ENCODE measurements at places on chromosomes 4 and X.

DNA sequence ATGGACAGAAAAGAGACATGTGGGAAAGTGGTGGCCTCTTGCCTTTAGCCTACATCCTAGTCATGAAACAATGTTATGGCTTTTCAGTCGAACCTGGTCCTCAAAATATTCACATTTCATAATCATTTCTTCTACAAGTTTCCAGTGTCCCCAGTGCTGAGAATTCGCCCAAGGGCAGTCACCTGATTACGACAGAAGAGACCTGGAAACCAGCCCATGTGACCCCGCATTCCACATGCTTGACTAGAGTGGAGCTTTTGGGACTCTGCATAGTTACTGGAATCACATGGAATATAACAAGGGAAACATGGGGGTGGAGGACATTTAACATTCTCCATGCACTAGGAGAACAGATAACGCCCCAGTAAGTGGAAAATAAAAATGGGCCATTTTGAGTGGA lies 100.1 kb downstream of the PPARGC1A start:
- DNase-seq: no peak

DNA sequence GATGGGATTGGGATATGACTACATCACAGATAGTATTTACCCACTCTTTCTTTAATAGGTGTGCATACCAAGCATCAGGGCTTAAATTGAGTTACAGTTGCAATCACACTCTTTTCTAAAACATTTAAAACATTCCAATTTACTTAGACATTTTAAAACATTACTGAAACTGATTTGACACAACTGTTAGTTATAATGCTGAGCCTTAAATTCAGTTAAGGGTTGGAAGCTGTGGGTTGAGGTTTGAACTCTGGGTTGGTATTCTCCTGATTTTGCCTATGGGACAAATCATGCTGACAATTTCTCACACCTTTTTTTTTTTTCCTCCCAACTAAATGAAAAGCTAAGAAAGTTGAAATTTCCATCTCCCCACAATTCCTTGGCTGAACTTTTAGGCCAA lies 16.3 kb downstream of the SLIT2 start:
- DNase-seq: no peak

GRCh38 chr4:16124232-16124631 lies 40.4 kb upstream of the PROM1 start:
- DNase-seq: no peak

DNA sequence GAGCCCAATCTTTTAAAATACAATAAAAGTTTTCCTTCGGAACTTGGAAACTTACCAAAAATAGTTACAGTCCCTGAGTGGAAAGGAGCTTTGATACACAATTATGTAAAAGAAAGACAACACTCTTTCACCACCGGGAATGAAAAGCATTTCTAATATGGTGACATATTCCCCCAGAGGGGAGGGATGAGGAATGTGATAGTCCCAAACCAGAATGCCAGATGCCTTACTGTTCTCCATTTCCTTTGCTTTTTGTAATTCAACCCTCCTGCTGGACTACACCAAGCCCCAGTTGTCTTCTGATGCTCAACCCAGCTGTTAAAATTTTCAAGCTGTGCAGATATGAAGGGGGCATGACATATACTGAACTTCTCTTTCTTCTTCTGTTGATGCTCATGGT lies 4.1 kb downstream of the PRIMPOL start:
- no peak for DNase-seq

- DNase-seq: no peak
Observed at GRCh38 chr4:40316333-40316781, 18.8 kb upstream of the CHRNA9 start.

DNA sequence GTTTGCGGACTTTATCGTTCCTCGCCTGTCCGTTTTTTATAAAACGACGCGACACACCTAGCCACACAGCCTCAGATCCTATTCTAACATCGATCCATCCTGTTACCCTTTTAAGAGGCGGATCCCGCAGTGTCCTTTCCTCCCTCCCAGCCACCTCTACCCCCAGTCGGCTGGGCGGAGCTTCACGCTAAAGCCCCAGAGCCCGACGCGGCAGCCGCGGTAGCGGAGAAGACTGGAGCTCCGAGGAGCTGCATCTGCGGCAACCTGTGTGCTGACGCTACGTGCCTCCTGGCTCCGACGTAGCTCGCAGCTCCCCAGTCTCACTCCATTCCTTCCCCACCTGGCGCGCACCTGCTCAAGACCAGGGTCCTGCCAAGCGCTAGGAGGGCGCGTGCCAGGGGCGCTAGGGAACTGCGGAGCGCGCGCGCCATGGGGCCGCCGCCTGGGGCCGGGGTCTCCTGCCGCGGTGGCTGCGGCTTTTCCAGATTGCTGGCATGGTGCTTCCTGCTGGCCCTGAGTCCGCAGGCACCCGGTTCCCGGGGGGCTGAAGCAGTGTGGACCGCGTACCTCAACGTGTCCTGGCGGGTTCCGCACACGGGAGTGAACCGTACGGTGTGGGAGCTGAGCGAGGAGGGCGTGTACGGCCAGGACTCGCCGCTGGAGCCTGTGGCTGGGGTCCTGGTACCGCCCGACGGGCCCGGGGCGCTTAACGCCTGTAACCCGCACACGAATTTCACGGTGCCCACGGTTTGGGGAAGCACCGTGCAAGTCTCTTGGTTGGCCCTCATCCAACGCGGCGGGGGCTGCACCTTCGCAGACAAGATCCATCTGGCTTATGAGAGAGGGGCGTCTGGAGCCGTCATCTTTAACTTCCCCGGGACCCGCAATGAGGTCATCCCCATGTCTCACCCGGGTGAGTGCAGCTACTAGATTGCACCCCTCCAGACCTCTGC lies at the start of gene RNF128:
RNF128 (plus strand) TSS at position 217 of the 953 bp plus-strand sequence; CDS start at position 430, 213 bp downstream.
- DNase-seq: peak; percentile 16

- no peak for DNase-seq
Observed at GRCh38 chrX:151973060-151973661, 1.3 kb downstream of the GABRE start.

- no peak for DNase-seq
Observed at GRCh38 chrX:133307094-133307493, 88.9 kb upstream of the TFDP3 start.

DNA sequence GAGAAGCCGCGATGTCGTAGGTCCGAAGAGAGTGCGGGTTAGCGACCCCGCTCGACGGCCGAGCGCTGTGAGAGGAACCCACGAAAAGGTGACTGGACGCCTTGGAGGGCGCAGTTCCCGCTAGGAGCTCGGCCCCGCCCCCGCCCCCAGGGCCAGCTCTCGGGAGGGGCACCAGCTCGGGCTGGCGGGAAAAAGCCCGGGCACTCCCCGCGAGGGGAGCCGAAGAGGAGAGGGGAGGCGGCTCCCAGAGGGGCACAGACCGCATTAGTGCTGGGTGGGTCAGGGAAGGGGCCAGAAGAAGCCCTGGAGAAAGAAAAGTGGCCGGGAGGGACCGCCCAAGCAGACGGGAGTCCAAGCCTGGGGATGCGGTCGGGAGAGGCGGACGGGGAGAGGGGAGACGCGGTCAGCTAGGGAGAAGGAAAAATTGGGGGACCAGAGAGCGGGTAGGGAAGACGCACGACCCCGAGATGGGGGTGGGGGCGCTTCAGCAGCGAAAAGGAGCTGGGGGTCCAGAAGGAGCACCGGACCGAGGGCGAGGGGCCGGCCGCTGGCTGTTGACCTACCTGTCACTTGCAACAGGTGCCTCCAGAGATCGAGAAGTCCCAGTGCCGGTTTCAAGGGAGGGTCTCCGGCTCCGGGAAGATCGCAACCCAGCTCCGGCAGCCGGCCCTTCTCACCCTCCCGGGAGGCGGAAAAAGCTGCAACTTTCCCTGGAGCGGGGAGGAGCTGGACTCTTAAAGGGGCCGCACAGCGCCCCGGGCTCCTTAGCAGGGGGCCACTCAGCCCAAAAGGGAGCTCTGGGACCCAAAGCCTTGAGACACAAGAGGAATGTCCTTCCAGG lies at the start of gene SYTL4:
SYTL4 (minus strand) TSS at position 681 of the 841 bp plus-strand sequence. CDS start 30,084 bp downstream, outside the sequence.
- DNase-seq: peak; percentile 48

DNA sequence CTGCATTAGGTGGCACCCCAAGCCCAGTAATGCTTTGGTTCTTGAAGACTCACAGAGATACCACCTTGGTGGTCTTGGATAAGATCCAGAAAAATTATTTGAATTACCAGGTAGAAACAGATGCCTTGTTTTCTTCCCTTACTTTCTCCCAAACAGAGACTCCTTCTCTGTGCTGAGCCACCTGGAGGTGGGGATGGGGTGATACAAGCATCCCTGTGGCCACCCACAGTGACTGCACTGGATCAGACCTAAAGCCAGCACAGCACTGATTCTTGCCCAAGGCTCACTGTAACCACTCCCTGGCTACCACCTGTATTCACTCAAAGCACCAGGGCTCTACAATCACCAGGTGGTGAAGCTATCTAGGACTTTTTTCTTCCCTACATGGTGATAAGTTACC lies 156.8 kb downstream of the TEX13A start:
- DNase-seq: no peak

GRCh38 chr4:54226404-54227255 lies 2.5 kb upstream of the PDGFRA start:
- no peak for DNase-seq

DNA sequence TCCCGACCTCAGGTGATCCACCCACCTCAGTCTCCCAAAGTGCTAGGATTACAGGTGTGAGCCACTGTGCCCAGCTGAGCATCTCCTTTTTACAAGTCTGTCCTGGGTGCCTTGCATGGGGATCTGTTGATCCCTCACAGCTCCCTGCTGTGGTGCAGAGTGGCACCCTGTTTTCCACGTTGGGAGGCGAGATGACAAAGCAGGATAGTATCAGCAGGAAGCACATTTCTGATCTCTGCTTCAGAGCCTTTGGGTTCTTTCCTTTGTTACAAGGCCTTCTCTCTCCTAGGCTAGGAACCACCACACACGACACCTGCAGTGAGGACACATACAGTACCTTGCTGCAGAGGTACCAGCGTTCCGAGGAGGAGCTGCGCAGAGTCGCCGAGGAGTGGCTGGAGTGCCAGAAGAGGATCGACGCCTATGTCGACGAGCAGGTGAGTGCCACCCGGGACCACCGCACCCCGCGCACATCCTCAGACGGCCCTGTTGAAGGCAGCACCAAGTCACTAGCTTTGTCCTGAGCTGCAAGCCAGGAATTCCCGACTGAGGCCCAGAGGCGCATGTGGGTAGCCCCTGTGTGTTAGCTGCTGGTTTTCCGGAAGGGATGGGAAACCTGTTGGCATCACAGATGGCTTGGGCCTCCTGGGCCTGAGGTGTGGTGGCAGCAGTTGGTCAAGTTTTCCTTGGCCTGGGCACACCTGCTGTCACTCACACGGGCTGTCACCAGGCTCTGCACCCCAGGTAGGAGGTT lies 109.6 kb downstream of the TNIP2 start:
- DNase-seq: no peak

GRCh38 chr4:152935143-152935542 lies 980 bp upstream of the FHDC1 start:
- no peak for DNase-seq

DNA sequence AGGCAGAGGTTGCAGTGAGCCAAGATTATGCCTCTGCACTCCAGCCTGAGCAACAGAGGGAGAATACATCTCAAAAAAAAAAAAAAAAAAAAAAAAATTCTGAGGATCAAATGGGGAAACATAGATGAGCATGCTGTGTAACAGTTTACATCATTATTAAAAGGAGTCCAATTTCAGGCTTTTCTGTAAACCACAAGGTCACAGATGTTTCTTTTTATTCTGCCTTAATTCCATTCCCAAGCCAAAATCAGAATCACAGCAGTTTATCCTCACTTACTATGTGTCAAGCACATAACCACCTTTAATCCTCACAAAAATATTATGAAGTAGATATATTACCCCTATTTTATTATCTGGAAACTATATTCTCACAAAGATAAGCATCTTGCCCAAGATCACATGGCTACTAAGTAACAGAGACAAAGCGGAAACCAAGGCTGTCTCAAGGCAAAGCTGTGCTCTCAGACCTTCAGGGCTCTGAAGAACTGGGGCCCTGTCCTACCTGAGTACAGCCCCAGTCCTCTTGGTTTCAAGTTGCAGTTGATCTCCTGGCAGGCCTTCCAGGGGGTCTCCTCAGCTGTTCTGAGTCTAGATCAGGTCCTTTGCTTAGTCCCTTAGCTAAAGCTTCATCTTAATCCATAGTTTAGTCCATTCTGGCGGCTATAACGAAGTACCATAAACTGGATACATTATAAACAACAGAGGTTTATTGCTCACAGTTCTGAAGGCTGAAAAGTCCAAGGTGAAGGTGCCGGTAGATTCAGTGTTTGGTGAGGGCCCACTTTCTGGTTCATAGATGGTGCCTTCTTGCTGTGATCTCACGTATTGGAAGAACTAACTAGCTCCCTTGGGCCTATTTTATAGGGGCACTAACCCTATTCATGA lies 141.3 kb downstream of the PALLD start:
- no peak for DNase-seq

DNA sequence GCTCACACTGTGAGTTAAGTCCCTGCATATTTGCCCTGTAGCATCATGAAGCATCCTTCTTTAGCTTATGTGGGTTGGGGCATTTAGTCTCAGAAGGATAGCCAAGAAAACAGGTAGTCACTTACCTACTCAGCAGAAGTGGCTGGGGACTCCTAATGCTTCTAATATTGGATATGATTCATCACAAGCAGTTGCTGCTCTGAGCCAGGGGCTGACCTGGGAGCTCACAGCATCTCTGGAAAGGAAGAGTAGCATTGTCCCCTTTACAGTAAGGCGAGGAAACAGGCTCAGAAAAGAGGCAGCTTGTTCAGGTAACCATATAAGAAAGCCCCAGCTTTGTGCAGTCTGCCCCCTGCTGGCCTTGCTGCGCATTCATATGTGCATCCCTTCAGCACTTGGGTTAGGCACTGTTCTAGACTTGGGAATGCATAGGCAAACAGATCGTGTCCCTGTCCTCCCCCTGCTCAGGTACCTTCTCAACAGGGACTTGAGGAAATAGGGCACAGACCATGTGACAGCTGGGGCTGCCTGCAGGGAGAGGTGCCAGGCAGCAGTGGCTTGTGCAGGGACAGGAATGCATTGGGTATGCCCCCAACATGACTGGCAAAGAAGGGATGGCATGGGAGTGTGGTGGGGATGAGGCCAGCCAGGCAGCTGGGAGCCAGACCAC lies 35.7 kb upstream of the TBC1D14 start:
- DNase-seq: peak; percentile 40

- no peak for DNase-seq
Observed at GRCh38 chr4:98557194-98557892, 101.1 kb downstream of the TSPAN5 start.

DNA sequence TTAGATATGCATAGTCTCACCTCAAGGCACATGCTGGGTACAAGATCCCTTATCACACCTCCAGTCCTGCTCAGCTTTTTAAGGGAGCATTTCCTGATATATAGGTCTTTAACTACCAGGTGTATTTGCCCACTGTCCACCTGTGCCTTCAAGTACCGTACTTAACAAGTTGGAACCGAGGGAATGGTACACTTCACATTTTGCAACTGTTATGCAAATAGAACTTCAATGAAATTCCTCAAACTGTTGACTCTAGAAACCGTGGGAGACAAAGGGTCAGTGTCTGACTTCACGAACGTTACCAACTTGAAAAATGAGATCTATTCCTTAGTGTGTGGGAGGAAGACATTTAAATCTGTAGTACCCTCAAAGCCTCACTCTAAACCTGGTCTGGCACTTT lies 5.2 kb downstream of the TRIM2 start:
- no peak for DNase-seq

DNA sequence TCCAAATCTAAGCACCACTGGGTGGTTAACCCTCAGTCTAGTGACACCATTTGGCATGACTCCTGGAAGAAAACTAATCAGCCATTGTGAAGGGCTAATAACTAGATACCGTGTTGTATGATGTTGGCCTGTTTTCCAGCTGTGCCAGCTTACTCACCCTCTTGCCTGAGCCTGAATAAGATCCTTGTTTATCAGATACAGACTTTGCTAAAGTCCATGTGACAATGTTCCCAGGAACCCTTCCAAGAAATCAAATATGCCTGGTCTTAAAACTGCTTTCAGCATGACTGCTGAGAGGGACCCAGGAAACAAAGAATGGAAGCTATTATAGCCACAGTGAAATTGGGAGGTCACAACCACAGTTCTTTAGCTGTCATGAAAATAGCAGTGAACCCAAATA lies 640.8 kb upstream of the INTU start:
- DNase-seq: no peak
